ENCODE measurements at places on chromosomes 11 and 22.

- no peak for DNase-seq
Observed at GRCh38 chr22:38834991-38835390, 8.8 kb downstream of the NPTXR start.

GRCh38 chr11:60169264-60169915, 13.5 kb downstream of the MS4A6A start:
- peak; percentile 18 for DNase-seq

DNA sequence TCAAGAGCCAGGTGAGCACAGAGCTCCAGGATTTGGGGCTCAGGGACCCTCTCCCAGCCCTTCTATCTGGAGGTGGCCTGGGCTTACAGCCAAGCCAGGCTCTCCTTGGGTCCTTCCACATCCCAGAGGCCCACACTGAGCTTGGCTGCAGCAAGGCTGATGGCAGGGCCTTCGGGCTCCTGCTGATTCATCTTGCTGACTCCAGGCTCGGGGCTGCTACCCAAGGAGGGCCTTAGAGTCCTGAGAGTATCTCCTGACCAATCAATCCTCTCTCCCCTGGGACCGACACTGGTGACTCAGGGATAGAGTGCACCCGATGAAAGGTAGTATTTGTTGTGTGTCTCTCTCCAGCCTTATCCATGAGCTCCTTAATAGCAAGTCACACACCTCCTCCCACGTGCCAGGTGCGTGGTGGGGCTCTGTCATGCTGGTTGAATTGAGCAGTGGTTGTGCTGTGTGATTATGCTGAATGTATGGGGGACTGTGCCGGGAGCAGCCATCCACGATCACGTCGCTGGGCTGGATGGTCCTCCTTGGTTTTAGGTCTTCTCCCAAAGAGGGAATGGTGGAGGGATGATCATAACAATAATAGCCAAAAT, 62.3 kb downstream of the GRIK4 start:
- no peak for DNase-seq

- DNase-seq, result no peak
Observed at GRCh38 chr11:20235164-20235563, 74.9 kb upstream of the DBX1 start.

GRCh38 chr11:109350091-109350490, 71.9 kb upstream of the C11orf87 start:
- no peak for DNase-seq

DNA sequence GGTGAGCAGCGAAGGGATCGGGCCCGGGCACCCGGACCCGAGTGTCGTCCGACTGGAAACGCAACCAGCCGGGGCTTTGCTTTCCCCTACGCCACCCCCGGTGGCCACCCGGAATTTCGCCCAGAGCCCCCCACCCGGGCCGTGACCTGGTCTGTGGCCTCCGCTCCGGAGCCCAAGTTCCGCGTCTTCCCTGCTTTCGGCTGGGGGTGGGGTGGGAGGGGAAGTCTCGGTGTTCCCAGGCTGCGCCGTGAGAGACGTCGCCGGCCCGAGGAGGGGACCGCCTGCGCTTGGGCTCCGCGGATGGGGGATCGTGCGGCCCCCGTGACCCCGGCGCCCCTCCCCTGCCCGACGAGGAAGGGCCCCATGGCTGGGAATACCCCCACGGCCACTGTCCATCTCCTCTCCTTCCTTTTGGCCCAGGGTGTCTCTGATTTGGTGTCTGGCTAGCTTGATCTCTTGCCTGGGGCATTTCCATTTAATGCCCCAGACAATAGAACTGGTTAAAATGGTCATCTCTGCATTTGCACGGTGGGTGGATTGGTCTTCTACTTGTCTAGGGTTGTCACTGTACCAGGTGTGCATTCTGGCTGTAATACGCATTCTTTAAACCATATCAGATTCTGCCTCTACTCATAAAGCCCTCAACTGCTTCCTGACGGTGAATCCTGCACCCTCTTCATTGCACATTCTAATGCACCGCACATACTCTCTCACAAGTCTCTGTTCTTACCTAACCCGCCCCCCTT, 789 bp downstream of the SIK2 start:
- no peak for DNase-seq

- no peak for DNase-seq
Observed at GRCh38 chr11:2298131-2298794, 3.5 kb downstream of the C11orf21 start.

DNA sequence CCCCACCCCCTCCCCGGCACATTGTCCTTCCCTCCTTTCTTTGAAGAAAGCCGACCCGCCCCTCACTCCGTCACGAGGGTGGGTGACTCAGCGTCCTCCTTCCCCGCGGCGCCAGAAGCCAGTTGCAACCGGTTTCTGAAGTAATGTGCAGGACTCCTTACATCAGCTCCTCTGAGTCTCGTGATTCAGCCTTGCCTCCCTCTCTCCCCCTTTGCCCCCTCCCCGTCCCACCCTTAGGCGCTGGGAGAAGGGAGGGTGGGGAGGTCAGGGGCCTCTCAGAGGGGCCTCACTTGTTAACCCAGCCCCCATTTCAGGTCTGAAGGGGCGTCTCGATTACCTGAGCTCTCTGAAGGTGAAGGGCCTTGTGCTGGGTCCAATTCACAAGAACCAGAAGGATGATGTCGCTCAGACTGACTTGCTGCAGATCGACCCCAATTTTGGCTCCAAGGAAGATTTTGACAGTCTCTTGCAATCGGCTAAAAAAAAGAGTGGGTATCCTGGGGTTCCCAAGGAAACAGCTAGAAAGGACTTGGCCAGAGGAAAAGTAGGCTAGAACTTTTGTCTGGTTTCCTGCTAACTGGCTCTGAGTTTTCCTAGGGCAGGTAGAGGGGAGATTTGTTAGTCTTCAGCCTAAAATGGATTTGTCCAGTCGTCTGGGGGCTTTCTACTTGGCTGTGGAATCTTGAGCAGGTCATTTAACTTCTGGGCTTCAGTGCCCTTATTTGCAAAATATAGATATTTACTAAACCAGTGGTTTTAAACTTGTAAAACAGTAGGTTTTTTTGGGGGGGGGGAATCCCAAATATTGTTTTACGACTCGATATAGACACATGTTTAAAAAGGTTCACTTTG, 1.1 kb downstream of the SLC3A2 start:
- peak; percentile 89 for DNase-seq

- DNase-seq, result no peak
Observed at GRCh38 chr11:128551611-128552335, 35.6 kb downstream of the ETS1 start.

GRCh38 chr22:20022231-20022977, 1.5 kb downstream of the TANGO2 start:
- no peak for DNase-seq

GRCh38 chr22:42863349-42863961, 6.4 kb upstream of the ARFGAP3 start:
- no peak for DNase-seq

DNA sequence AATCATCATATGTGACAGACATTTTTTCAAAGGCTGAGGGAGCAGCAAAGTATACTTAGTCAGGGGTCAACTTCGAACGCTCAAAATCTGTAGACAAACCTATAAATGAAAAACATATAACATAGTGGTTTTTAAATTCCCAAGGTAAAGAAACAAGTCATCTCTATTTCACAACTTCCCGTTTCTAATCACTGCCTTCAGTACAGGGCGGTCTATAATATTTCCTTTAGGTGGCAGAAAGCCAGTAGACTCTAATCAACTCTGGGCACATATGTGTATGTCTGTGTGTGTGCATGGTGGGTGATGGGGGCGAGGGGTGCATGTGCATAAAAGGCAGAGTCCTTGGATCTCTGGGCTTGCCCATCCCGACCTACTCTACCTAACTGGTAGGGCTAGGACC, 55.0 kb upstream of the ARFGAP3 start:
- no peak for DNase-seq

DNA sequence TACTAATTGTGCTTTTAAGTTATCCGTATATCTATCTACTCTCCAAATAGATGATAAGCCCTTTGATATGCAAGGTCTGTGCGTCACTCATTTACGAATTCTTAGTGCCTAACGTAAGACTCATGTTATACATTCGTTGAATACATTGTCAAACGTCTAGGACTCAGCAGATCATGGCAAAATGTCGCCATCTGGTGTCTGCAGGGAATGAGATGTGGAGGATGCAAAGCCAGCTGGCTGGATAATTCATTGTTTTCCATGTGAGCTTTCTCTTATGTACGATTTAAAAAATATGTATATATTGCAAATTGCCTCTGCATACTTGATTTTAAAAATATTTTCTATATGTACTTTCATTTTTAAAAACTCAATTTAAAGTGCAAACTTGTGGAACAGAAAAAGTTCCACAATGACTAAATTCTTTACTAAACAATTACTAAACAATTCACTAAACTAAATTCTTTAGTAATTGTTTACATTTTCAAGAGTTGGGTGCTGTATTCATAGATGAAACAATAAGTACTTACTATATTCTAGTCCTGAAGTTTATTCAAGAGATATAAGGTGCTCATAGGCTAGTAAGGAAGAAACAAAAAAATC, 33.8 kb downstream of the ZNF202 start:
- peak; percentile 34 for DNase-seq

DNA sequence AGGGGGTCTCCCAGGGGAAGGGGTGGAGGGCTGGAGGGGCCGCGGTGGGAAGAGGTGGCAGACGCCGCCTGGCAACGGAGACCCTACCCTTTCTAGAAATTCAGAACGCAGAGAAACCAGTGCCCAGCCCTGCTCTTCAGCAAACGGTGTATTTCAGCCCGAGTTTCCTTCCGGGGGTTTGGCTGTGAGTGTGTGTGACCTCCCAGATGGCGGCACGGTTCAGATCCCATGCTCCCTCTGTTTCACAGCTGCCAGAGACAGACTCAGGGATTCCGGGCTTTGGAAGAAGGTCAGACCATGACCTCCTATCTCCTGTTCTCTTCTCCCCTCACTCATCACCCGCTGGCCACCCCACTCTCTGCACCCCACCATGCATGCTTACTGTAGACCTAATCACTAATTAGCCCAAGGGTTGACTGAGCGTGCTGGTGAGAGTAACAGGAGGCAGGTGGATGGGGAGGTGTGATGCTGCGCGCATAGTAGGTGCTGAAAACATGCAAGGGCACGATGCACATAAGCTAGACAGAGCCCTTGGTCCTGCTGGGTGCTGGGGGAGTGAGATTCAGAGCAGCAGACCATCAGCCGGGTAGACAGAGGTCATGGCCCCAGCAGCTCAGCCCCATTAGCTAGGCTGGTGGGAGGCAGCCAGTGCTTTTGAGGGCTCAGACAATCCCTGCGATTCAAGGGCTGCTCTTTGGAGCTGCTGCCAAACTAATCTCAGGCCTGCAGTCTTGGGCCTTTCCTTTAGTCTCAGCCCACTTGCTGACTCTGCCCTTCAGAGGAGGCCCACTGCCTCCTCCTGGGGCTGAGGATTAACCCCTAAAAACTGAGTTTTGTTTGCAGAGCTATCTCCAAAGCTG, 256.5 kb upstream of the CADM1 start:
- DNase-seq, result no peak

DNA sequence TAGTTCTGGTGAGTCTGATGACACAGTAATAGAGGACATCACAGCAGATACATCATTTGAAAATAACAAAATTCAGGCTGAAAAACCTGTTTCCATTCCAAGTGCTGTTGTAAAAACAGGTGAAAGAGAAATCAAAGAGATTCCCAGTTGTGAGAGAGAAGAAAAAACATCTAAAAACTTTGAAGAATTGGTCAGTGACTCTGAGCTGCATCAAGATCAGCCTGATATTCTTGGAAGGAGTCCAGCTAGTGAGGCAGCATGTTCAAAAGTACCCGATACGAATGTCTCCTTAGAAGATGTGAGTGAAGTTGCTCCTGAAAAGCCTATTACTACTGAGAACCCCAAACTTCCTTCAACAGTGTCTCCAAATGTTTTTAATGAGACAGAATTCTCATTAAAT, 38.7 kb downstream of the RTN3 start:
- DNase-seq, result no peak

GRCh38 chr11:129973068-129973467, 29.6 kb downstream of the PRDM10 start:
- no peak for DNase-seq

GRCh38 chr11:112537026-112537425, 276.4 kb upstream of the PLET1 start:
- DNase-seq, result no peak

DNA sequence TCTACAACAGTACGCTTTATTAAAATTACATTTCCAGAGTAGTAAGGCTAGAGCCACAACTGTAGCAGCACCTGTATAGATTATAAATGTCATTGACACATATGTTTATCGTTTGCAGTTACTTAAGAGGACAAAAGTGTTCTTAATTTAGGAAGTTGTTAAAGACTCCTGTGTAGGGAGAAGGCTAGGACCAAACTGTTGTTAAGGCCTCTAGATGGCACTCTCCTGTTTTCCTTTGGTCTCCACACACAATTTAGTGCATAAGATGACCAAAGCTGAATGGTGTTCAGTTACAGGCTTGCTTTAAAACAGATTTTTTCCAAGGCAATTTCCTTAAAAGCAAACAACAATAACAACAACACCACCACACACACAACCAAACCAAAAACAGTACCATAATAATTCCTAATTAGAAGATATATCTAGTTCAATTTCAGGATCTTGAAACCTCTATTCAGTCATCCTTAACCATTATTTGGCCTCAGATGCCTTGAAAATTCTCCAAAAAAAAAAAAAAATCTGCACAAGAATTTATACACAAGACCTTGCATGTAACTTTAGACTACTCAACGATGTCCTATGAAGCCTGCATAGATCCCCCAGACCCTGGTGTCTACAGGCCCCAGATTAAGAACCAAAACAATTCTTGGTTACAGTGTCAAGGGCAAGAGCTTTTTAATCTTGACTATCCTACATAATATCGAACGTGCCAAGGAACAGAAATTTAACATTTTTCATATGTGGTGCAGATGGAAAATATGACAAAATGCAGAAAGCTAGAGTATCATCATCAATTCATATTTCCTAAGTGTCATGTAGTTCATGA, 42.6 kb upstream of the APOA1 start:
- DNase-seq, result peak; percentile 30

GRCh38 chr22:29060251-29060869, 1.3 kb downstream of the C22orf31 start:
- no peak for DNase-seq

DNA sequence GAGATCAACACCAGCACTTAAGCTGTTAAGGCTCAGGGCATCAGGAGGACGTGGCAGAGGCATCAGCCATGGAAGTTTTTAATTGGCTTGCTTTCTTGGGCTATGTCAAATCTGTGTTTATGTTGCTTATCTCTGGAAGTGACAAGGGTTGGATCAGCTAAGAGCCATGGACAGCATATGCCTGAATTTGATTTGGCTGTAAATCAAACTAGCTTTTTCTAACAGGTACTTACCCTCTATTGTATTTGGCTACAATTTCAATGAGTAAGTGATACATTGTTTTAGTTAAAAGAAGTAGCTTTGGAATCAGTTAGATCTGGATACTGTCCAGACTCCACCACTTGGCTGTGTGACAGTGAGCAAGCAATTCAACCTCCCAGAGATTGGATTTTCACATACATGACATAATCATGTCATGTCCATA, 936.6 kb downstream of the OPCML start:
- DNase-seq, result no peak

DNA sequence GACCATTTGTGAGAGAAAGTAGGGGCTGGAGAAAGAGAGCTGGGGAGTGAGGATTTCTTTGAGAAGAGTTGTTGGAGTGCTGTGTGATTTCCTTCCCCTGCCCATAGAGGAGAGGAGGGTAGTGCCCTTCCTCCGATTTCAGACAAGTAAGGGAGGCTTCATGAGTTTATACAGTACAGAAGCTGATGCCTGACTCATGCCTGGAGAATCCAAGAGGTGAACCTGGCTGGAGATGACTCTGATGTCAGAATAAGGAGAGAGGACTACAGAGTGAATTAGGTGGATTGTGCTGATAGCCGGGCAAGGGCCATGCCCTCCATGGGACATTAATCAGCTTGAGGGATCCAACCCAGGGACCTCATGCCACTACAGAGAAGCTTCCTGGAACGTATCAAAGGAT, 91.6 kb downstream of the FAR1 start:
- DNase-seq, result no peak

Measured in LNCaP clone FGC (cell line).